Thymus (tissue), 14 donors: ENCODE measurements at places on chromosomes 16 and 17. TPM values are rescaled to one million over a fixed set of nuclear protein-coding genes. Genes with fewer than 3 reads are reported as not detected.
A peak's percentile ranks its signal among the peaks of the same experiment; 100 is the strongest.

PLCG2 gene
- 10.1 TPM for total RNA-seq

GRCh38 chr17:9700754-9701476 is 55.6 kb downstream of the USP43 start:
- no peak for DNase-seq

- DNase-seq: no peak
These were observed 34.5 kb upstream of the KDM8 start for GRCh38 chr16:27168790-27169189.

ELOB gene
- 349 TPM for total RNA-seq

DNA sequence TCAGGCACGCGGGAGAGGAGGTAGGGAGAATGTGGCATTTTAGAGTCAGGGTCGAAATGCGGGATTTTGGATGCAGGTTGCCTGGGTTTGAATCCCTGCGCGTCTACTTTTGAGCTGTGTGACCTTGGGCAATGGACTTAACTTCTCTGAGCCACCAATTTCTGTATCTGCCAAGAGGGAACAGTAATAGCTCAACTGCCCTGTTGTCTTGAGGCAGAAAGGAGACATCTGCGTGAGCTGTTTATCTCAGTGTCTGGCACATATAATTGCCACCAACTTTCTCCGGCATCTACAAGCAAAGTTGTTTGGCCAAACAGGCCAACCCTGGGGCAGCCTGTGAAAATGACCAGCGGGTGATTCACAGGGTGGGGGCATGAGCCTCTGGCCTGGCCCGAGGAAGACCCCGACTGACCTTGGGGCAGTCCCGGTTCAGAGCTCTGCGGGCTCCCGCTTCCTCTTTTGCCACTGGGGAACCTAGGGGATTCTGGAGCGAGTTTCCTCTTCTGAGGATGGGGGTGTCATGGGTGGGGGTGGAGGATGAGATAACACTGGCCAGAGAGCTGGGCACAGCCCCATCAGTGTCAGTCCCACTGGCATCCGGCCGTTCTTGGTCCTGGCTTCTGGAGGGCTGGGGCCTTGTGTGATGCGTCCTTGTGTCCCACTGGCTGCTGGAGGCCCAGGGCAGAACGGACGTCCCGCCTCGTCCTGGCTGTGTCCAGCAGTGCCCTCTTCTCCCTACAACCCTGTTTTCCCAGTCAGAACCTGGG is 1.3 kb downstream of the SNN start:
- DNase-seq: no peak

ANKFN1 gene
- total RNA-seq: 0.71 TPM

DNA sequence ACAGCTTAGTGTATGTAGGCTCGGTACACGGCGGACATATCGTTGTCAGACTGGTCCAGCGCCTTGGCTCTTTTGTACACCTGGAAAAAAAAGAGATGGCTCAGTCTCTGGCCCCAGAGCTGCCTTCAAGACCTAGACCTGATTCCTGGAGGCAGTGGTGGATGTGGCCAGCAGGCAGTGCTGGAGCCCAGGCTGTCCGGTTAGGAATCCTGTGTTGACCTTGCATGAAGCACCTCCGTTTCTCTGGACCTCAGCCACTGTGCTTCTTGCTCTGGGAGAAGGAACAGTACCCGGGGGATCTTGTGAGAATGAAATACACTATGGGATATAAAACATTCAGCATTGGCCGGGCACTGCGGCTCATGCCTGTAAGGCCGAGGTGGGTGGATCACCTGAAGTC is 2.8 kb upstream of the ROGDI start:
- DNase-seq: no peak

DNA sequence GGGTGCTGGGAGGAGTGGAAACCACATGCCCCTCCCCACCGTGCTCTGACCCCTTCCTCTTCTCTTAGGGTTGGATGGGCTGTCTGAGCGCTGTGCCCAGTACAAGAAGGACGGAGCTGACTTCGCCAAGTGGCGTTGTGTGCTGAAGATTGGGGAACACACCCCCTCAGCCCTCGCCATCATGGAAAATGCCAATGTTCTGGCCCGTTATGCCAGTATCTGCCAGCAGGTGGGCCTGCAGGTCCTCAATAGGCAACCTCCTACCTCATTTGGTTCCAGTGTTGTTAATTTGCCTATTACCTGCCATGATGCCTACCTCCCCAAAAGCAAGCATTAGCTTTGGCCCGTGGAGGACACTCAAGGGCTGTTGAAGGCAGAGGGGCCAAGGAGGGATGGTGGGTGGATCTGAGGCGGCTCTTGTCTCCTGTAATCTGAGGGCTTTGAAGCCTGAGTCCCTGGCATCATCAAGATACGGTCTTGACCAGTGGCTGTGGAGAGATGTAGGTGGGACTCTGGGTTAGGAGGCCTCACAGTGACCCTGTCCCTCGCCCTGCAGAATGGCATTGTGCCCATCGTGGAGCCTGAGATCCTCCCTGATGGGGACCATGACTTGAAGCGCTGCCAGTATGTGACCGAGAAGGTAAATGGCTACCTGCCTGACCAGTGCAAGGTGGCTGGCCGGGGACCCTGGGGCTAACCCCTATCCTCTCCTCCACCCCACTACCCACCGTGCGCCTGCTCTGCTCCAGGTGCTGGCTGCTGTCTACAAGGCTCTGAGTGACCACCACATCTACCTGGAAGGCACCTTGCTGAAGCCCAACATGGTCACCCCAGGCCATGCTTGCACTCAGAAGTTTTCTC is 3.4 kb downstream of the ALDOA start:
- DNase-seq: peak; percentile 52

CCDC200 gene
- total RNA-seq: not detected

DNA sequence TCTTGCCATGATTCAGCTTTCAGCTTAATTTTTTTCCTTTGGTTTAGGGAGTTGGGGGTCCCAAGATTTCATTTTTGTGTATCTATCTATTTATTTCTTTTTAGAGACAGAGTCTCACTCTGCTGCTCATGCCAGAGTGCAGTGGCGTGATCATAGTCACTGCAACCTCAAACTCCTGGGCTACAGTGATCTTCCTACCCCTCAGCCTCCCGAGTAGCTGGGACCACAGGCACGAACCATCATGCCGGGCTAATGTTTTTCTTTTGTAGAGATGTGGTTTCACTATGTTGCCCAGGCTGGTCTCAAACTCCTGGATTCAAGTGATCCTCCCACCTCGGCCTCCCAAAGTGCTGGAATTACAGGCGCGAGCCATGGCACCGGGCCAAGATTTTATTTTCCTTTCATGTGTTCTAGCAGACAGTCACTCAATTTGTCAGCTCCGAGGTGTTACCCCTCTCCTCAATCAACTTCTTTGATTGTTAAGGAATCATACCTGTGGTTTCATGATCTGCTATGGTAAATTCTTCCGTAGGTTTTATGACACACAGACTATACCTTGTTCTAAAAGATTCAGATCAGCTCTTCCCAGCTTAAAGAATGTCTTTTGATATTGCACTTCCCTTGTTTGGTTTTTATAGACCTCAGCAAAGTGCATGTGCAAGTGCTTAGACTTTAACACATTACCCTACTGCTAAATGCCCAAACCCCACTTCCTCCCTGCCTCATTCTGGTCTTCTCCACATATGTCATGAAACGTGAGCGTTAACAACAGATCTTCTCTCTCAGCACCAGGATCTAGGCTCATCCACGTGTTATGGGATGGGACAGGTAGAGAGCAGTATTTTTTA is 13.0 kb downstream of the UNC45B start:
- peak; percentile 33 for DNase-seq

HYDIN gene
- total RNA-seq: 0.33 TPM

- peak; percentile 43 for DNase-seq
These were observed at the start of gene FOXC2 for GRCh38 chr16:86566601-86566965. Gene FOXC2 (plus strand): TSS chr16:86566829. CDS start chr16:86567336, 507 bp downstream.

KARS1 gene
- total RNA-seq: 149 TPM

LYRM1 gene
- 32.3 TPM for total RNA-seq

DNA sequence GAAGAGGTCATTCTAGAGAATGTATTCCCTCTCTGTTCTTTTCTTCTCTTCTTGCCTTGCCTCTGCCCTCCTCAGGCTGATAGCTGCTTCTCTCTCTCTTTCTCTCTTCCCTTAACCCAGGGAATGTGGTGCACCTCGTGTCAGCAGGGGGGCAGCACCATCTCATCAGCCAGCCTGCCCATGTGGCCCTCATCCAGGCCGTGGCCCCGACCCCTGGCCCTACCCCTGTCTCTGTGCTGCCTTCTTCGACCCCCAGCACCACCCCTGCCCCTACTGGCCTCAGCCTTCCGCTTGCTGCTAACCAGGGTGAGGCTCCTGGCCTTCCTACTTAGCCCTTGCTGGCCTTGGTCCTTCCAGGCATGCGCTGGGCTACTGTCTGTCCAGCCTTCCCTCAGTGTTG is 23.5 kb downstream of the SRCAP start:
- no peak for DNase-seq

DNA sequence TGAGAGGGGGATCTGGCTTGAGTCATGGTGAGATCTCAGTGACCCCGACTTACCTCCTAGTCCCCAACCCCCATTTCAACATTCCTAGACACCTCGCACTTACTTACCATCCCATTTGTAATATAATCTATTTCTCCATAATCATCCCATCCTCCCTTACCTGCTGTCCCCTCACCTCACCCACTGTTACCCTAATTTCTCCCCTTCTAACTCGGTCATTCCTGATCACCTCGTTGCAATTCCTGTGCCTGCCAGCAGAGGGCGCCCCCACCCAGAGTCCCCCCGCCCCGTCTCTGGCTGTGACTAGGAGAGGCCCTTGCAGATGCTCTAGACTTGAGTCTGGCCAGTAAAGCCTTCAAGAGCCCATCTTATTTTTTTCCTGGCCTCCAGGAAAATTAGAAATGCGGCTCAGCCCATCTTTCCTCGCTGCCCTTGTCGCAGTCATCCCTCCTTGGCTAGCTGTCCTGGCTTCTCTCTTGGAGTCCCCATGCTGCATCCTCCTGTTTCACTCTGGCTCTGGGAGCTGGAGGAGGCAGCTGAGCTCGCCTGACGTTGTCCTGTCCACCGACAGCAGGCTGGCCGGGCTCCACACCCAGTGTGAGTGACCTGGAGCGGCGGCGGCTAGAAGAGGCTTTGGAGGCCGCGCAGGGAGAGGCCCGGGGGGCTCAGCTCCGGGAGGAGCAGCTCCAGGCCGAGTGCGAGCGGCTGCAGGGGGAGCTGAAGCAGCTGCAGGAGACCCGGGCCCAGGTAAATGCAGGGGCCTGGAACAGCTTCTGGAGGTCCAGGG is 5.0 kb downstream of the TBKBP1 start:
- peak; percentile 67 for DNase-seq

DNA sequence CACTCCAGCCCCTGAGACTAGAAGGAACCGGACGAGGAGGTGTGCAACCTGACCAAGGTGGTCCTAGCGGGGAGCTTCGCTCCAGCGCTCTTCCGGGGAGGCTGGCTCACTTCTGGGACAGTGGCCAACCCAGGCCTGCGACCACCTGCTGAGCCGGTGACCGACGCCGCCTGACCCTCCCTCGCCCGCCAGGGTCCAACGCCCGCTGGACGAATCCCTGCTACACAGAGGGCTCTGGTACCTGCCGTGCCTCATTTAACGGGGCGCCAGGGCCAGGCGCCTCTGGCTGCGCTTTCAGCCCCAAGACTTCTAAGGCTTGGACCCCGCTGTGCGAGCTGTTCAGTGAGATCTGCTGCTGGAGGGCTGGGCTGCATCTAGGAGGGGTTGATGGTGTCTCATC is 99.5 kb upstream of the KCNJ18 start:
- no peak for DNase-seq

DNA sequence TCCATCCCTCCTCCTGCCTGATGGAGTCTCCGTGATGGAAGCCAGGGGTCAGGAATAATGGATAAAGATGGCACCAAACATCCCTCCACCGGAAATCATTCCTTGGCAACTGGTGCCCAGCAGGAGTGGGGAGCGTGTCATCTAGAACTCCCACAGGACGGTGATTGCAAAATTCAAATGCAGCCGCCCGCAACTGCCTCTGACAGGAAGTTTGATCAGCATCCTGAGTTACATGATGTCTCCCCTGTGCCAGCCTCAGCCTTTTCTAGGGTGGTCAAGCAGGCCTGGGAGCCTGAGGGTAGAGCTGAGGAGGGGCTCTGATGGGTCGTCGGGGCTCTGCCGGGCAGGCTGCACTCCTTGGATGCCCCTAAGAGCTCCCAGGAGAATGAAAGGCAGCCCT is 52.8 kb downstream of the GSG1L start:
- no peak for DNase-seq

DNA sequence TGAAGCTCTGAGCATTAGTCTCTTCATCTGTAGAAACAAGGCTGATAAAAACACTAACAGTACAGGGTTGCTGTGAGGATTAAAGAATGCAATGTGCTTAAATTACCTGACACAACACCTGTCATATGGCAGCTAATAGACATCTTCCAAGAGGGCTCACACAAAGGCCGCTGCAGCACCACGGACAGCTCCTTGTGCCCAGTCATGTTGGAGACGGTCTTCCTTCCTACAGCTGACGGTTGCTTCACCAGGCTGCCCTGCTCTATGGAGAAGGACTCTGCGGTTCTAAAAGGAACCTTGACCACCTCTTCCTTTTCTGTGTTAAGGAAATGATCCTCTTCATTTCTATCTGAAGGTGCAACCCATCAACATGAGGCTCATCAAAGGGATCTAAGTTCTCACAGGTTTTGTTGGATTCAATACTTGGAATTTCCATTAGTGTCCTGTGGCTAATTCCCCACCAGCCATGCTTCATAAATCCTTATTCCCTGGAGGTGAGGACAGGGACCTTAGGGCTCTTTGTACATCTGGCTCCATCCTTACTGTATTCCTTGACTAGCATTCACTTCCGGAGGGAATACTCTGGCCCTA is 138.9 kb upstream of the CES5A start:
- DNase-seq: peak; percentile 29

PLD6 gene
- total RNA-seq: 1.9 TPM

DNA sequence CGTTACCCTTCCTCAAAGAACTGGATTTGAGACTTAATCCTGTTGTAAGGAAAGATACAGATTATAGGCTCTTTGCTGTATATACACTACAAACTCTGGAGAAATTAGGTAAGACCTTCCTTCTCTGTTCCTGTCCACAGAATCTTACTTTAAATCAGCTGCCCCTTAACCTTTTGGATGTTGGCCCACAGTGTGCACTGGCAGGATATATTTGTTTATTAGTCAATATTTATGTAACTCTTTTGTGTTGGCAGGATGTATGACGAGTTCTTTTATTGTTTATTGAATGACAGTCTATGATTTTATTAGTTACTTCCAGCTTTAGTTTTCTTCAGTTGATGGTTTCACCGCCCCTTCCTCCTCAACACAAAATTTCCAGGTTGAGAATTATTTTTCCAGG is 19.7 kb downstream of the LRRC36 start:
- DNase-seq: no peak

DNA sequence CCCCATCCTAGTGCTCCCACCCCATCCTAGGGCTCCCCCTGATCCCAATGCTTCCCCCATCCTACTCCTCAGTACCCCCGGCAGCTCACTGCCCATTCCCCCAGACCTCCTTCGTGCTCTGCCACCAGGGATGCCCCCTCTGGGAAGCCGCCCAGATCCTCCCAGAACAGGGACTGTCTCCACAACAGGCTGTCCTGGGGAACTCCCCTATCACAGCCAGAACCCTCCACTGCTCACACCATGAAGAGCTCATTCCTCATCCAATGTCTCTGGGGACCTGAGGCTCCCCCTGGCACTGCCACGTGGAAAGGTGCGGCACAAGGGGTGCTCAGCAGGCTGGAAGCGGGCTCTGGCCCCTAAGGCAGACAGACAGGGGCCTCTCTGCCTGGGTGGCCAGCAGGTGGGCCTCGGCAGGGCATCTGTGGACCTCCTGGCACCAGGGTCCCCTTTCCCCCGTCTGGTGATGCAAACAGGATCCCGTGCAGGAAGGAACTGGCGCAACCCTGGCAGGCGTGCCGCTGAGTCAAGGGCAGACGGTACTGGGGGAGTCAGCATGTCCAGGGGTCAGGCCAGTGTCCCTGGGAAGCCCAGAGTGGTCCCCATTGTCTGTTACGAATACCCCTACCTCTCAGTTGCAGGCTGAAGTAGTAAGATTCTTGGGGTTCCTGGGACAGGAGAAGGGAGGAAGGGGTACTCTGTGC is 14.8 kb upstream of the PVALEF start:
- DNase-seq: no peak

CDRT4 gene
- total RNA-seq: 1.5 TPM
